GM12865 (cell line): ENCODE measurements at places on chromosomes 7 and 10.

DNA sequence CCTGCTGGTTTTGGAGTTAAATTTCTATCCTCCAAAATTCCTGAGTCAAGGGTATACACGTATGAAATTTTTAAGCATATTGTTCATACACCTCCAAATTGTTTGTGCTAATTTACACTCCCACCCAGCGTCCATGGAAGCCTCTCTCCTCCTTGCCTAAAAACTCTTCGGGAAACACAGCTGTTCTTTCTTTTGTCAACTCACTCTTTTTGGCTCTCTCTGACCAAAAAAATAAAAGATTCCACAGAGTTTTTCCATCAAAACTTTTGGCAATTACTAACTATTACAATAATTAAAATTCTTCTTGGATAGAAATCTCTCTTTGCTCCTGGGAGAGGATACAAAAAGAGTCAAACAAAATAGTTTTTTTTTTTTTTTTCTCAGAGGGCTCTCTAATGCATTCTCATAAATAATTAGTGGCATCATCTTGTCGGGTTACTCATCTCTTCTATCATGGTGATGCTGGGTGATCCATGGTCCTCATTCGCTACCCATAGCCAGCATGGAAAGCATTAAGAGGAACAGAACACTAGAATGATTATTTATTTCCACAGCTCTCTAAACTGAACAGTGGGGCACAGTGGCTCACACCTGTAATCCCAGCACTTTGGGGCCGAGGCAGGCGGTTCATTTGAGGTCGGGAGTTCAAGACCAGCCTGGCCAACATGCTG, 310.7 kb downstream of the SFMBT2 start:
- DNase-seq: no peak

- no peak for DNase-seq
These were observed 20.2 kb downstream of the KDM7A start for GRCh38 chr7:140156460-140157080.

- DNase-seq: no peak
These were observed 39.3 kb downstream of the RBM17 start for GRCh38 chr10:6128087-6128486.

GRCh38 chr10:30737931-30738391, 108.4 kb upstream of the LYZL2 start:
- DNase-seq: peak; percentile 90

- DNase-seq: no peak
These were observed 27.3 kb downstream of the DENND11 start for GRCh38 chr7:141674702-141675101.

- no peak for DNase-seq
These were observed 52.6 kb upstream of the SP8 start for GRCh38 chr7:20839196-20839735.

- DNase-seq: no peak
These were observed 169.0 kb upstream of the PRKCQ start for GRCh38 chr10:6748981-6749635.
